ENCODE measurements at places on chromosomes 2 and 18. TPM values are rescaled to one million over a fixed set of nuclear protein-coding genes. Genes with fewer than 3 reads are reported as not detected.

DNA sequence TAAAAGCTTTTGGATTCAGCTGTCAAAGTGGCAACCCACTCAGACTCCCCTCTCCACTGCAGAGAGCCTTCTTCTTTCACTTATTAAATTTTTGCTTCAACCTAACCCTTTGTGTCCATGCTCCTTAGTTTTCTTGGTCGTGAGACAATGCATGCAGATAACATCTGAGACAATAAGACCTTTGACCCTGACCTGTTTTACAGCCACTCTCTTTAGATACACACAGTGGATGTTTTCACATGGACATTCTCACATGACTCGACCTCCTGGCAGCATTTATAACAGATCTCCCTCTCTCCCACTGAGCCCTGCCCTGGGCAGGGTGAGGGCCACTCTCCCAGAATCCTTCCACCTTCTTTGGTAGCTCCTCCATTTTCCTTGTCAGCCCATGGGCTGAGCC is 30.4 kb upstream of the IL36G start:
- H3K4me3 ChIP-seq, result no peak overlapping the region
- no peaks in the 10 kb centered on the region for H3K36me3 ChIP-seq
- H3K27me3 ChIP-seq, result no peaks in the 10 kb centered on the region

The PTPN4 gene
- total RNA-seq, result 34.2 TPM

GRCh38 chr2:137449454-137449853 is 514.8 kb upstream of the HNMT start:
- no peaks in the 10 kb centered on the region for H3K27me3 ChIP-seq
- no peaks in the 10 kb centered on the region for H3K4me1 ChIP-seq
- no peak overlapping the region for H3K27ac ChIP-seq
- no peak overlapping the region for H3K4me3 ChIP-seq
- DNase-seq, result no peak

The ASAP2 gene
- total RNA-seq, result 0.38 TPM

GRCh38 chr2:216830346-216830745 is 29.5 kb downstream of the TNP1 start:
- no peak for DNase-seq
- H3K27ac ChIP-seq, result no peak overlapping the region
- no peaks in the 10 kb centered on the region for H3K36me3 ChIP-seq

GRCh38 chr18:45817543-45817942 is 7.9 kb upstream of the SIGLEC15 start:
- DNase-seq, result no peak
- no peak overlapping the region for H3K4me3 ChIP-seq
- no peaks in the 10 kb centered on the region for H3K27me3 ChIP-seq
- no peaks in the 10 kb centered on the region for H3K36me3 ChIP-seq

The SNED1 gene
- 1.8 TPM for total RNA-seq

DNA sequence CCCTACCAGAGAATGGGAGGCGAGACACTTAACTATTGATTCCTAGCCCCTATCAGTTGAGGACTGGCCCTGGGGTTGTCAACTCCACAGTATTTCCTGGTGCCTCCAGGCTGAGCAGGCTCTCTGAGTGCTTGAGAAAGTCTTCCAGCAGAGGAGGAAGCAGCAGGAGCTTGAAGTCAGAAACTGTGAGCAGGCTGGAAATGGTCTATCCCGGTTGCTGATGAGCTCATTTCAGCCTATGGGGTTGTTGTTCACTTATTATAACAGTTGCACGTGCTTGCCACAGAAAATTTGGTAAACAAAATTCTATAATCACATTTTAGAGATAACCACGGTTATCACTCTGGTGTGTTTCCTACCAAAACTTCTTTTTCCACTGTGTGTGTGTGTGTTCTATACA is 254.7 kb upstream of the THUMPD2 start:
- no peak overlapping the region for H3K27ac ChIP-seq
- no peak for DNase-seq
- no peak overlapping the region for H3K4me3 ChIP-seq
- no peaks in the 10 kb centered on the region for H3K27me3 ChIP-seq
- H3K4me1 ChIP-seq, result no peaks in the 10 kb centered on the region

GRCh38 chr2:886072-887022 is 64.3 kb upstream of the SNTG2 start:
- no peaks in the 10 kb centered on the region for H3K27me3 ChIP-seq
- H3K27ac ChIP-seq, result no peak overlapping the region
- H3K36me3 ChIP-seq, result no peaks in the 10 kb centered on the region

GRCh38 chr18:47100212-47100831 is 50.0 kb downstream of the HDHD2 start:
- no peaks in the 10 kb centered on the region for H3K36me3 ChIP-seq
- no peak overlapping the region for H3K4me3 ChIP-seq
- H3K27me3 ChIP-seq, result no peaks in the 10 kb centered on the region
- DNase-seq, result peak; percentile 38
- no peak overlapping the region for H3K27ac ChIP-seq
- no peaks in the 10 kb centered on the region for H3K4me1 ChIP-seq

The FEV gene
- total RNA-seq, result not detected

The TDRD15 gene
- not detected for total RNA-seq

- no peaks in the 10 kb centered on the region for H3K27me3 ChIP-seq
- no peaks in the 10 kb centered on the region for H3K4me1 ChIP-seq
- no peak for DNase-seq
- H3K4me3 ChIP-seq, result no peak overlapping the region
- H3K27ac ChIP-seq, result no peak overlapping the region
Measured at GRCh38 chr2:44679990-44680389, 261.5 kb upstream of the SIX3 start.

The POLR1A gene
- 63.3 TPM for total RNA-seq

The STON1 gene
- 0.89 TPM for total RNA-seq

The DCDC2C gene
- not detected for total RNA-seq

DNA sequence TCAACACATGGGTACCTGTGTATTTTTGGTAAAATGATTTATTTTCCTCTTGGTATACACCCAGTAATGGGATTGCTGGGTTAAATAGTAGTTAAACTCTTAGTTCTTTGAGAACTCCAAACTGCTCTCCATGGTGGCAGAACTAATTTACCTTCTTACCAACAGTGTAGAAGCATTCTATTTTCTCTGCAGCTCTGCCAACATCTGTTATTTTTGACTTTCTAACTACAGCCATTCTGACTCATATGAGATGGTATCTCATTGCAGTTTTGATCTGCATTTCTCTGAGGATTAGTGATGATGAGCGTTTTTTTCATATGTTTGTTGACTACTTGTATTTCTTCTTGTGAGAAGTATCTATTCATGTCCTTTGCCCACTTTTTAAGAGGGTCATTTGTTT is 180.6 kb downstream of the FSIP2 start:
- H3K4me1 ChIP-seq, result no peaks in the 10 kb centered on the region
- H3K27ac ChIP-seq, result no peak overlapping the region
- H3K27me3 ChIP-seq, result no peaks in the 10 kb centered on the region
- DNase-seq, result no peak
- no peaks in the 10 kb centered on the region for H3K36me3 ChIP-seq
- no peak overlapping the region for H3K4me3 ChIP-seq

The RGPD3 gene
- total RNA-seq, result 0.18 TPM

The TWIST2 gene
- total RNA-seq, result not detected
